ENCODE measurements at places on chromosomes 2 and 18. TPM values are rescaled to one million over a fixed set of nuclear protein-coding genes. Genes with fewer than 3 reads are reported as not detected.

RGPD3 gene
- 0.05 TPM for polyA plus RNA-seq

ACMSD gene
- not detected for polyA plus RNA-seq

TPO gene
- not detected for polyA plus RNA-seq

CNDP1 gene
- not detected for polyA plus RNA-seq

PLCL1 gene
- polyA plus RNA-seq: 10.3 TPM

MBP gene
- polyA plus RNA-seq: 1.4 TPM

DCDC2C gene
- polyA plus RNA-seq: not detected

PDCD1 gene
- polyA plus RNA-seq: not detected

C1QL2 gene
- not detected for polyA plus RNA-seq

ANKRD30B gene
- polyA plus RNA-seq: not detected

SOX11 gene
- polyA plus RNA-seq: 3.4 TPM

PRPF40A gene
- polyA plus RNA-seq: 55.8 TPM

CD226 gene
- 0.56 TPM for polyA plus RNA-seq

GORASP2 gene
- polyA plus RNA-seq: 148 TPM

STARD6 gene
- not detected for polyA plus RNA-seq

ABCB11 gene
- not detected for polyA plus RNA-seq

- DNase-seq: no peak
Observed at GRCh38 chr2:69581774-69582581, 61.6 kb downstream of the AAK1 start.

GRCh38 chr2:191302459-191303139, 57.4 kb downstream of the MYO1B start:
- peak; percentile 11 for DNase-seq

DNA sequence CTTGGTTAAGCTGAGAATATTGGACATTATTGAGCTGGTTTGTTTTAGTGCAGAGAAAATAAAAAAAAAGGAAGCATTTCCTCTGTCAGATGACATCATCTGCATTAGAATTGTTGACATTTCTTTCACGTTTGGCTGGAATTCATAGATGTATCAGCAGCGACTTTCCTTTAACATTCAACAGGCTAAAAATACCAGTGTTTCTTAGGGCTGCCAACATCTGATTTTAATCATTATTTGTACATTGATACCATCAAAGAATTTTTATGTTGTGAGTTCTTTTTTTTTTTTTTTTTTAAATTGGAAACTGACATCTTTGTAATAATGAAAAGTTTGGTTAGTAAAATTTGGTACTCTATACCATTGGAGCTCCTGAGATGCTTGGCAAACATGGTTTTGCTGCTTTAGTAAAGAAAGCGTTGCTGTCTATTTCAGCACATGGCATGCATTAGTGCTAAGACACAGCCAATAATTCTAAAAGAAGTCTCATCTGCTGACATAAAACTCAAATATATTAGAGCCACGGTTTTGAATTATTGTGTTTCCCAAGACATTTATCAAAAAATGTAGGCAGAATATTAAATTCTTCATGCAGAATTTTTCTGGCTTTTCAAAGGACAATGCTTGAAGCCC, 33.6 kb downstream of the GTF2A1L start:
- no peak for DNase-seq

DNA sequence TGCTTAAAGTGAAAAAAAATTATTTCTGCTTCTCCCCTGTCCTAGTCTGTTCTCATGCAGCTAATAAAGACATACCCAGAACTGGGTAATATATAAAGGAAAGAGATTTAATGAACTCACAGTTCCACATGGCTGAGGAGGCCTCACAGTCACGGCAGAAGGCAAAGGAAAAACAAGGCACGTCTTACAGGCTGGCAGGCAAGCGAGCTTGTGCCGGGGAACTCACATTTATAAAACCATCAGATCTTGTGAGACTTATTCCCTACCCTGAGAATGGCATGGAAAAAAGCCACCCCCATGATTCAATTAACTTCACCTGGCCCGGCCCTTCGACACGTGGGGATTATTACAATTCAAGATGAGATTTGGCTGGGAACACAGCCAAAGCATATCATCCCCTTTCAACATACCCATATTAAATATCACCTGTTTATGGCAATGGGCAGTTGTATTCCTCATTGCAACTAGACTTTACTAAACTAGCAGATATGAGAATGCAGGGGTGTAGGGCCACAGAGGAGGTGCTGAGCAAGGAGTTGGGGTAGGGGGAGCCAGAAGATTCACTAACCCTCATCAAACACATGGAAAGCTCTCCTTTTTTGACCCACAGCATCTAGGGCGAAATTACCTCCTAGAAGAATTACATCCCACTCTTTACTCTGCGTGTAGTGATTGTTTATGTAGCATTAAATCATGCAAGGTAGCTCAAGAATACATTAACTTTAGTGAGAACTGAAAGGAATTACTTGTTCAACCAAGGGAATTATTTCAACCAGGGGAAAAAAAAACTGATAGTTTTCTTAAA, 183.3 kb upstream of the DOK6 start:
- DNase-seq: no peak

DNA sequence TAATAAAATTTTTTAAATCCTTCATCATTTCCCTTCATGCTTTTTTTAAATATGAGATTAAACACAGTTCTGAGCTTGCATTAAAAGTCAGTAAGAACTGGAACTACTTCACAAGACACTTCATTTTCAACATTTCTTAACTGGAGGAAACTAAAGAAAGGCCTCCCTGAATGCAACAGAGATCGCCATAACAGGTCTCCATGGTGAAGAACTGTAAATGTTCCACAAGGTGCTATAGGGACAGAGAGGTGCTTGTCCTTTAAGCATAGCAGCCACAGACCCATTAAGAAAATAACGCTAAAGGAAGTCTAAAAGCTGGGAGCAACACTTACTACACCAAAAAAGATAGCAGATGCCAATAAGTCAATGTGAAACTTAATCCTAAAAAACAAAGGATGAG, 8.5 kb downstream of the STAM2 start:
- no peak for DNase-seq

GRCh38 chr2:105636109-105636740, 108.5 kb upstream of the NCK2 start:
- no peak for DNase-seq

DNA sequence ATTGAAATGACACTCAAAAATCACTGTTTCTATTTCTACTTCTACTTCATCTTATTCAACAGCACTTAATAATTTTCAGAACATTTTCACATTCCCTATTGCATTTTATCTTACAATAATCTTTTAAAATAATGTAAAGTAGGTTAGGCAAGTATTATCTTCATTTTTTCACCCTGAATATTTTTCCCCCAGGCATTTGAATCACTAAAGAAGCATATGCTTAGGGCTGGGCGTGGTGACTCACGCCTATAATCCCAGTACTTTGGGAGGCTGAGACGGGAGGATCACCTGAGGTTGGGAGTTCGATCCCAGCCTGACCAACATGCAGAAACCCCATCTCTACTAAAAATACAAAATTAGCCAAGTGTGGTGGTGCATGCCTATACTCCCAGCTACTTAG, 6.7 kb downstream of the WDCP start:
- DNase-seq: no peak

GRCh38 chr2:177772529-177772928, 300.0 kb downstream of the PDE11A start:
- DNase-seq: peak; percentile 12

GRCh38 chr2:84851876-84852275, 29.0 kb downstream of the TRABD2A start:
- DNase-seq: no peak

- no peak for DNase-seq
Observed at GRCh38 chr2:190911813-190912212, 31.2 kb downstream of the GLS start.

DNA sequence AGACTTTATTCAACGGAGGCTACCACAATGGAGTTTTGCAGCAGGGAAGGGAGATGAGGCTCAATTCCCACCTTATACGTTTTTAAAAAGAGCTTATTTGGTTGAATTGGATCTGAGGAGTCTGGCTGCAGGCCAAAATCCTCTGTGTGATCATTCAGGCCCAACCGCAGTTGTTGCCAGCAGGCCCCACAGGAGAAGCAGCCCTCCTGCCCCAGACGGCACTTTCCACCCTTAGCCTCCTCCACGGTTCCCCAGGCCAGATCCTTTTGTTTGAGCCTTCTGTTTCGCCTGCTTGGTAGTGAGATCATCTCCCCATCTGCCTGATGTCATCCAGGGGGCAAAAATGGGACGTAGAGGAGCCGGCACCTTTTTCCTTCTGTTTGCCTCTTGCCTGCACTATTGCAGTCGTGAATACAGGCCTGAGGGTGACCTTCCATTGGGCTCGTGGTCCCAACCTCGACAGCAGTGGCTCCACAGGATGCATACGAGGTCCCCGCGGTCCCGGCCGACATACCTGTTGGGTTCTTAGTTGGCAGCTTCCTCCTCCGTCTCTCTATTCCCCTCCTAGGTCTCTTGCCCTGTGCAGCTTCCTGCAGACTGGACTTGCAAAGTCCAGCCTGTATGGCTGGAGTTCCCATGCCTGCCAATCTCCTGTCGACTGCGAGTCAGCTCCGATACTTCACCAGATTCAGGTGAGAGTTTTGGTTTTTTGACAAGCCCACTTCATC, 9.3 kb upstream of the GPR35 start:
- DNase-seq: peak; percentile 59

- DNase-seq: no peak
Observed at GRCh38 chr2:69703189-69703588, 38.7 kb upstream of the ANXA4 start.

DNA sequence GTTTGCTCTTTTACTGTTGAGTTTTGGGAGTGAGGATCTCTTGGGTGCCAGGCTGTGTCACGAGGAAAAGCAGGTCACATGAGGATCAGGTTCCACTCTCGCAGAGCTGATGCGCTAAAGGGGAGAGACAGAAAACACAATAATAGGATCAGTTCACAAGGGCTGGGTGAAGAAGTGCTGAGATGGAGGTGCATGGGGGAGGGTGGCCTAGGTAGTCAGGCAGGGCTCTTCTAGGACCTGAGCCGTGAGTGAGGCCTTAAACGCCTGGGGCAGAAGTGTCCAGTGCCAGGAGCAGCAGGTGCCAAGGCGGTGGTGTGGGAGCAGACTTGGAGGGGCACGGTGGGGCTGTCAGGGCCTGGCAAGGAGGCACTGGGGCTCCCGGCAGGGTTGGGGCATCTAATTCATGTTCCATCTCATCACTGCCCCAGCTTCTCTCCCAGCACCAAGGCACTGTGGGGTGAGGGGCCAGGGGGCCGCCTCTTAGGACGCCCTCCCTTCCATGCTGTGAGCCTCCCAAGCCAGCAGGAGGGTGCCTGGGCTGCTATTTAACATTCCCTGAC, 9.3 kb downstream of the KCNIP3 start:
- no peak for DNase-seq

DNA sequence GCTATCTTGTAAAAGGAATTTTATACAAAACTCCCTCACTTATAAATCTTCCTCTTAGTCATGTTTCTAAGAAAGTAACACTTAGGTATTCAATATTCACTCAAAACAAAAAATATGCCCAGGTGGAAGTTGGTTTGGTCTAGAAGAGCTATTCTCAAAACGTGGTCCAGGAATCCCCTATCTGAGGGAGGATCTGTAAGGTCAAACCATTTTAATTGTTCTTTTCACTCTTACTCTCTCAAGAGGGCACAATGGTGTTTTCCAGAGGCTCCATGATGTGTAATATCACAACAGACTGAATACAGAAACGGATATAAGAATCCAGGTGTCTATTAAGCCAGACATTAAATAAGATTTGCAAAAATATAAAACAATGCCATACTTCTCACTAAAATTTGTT, 9.9 kb downstream of the MOB1A start:
- no peak for DNase-seq

- no peak for DNase-seq
Observed at GRCh38 chr2:147099845-147100244, 745.0 kb upstream of the ACVR2A start.

- DNase-seq: no peak
Observed at GRCh38 chr2:198874472-198874858, 583.3 kb downstream of the SATB2 start.

- DNase-seq: peak; percentile 77
Observed at GRCh38 chr2:240324312-240325015, 111.0 kb upstream of the GPC1 start.

GRCh38 chr18:22057908-22058527, 111.4 kb upstream of the GATA6 start:
- DNase-seq: no peak

GRCh38 chr2:126696644-126697520, 40.9 kb downstream of the GYPC start:
- DNase-seq: no peak

- no peak for DNase-seq
Observed at GRCh38 chr2:53655256-53655655, 112.3 kb upstream of the CHAC2 start.

DNA sequence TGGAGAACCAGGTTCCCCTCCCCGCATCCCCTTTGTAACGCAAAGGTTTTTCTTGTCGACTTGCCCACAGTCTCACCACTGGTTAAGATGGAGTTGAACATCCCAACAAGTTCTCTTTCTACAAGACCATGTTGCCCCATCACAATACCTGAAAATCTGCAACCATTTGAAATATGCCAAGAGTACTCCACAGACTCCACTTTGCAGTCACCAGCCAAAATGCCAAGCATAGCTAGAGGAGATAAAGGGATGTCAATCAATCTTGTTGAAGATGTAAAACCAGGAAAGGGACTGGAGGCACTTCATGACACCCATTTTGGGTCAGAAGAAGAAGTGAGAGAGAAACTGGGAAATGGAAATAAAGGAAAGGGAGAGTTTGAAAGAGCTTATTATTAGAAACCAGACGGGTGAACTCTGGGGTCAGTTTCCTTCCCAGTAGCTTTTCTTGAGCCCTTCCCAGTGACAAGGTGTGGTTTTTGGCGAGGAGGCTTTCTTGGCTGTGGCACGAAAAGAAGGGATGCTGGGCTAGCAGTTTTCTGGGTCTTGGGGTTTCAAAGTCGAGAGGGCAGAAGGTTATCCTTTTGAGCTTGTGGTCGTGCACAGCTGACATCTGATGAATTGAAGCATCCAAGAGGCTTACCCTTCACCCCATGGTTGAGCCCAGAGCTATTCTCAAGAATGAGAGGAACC, 79.3 kb downstream of the ACAA2 start:
- DNase-seq: no peak

DNA sequence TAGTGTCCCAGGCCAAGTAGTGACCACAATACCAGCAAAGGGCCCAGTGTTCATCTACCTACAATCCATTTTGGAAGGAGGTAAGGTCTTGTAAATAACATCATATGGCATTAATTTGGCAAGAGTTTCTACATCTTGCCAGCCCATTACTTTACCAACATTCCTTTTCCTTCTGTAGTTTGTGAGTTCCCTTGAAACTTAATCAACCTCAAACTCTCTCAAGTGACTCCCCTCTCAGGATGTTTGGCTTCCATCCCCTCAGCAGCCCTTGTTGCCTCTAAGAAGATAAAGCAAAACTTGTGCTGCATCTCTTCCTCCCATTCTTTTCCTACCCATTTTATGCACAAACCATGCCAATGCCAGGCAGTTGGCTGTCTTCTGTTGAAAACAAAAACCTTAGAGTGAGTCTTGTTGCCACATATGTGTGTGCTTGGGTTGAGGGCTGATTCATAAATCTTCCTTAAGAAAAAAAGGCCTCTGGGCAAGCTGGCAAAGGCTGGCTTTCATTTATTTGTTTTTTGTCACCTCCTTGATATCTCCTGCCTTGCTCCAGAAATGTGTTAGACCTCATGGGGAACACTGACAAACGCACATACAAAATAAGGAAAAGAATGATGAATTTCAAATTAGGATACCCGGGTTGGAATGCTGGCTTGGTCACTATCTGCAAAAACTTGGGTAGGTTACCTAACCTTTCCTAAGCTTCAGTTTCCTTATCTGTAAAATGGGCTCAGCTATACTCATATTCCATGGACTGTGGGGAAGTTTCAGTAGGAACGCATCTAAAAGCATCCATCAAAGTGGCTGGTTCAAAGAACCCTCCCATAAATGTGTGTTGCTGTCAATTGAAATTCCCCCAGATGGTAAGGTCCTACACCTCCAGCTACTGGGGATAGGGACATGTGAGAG, 29.4 kb upstream of the ST3GAL5 start:
- no peak for DNase-seq
